ENCODE measurements at places on chromosomes 4 and X. TPM values are rescaled to one million over a fixed set of nuclear protein-coding genes. Genes with fewer than 3 reads are reported as not detected.

The LRCH2 gene
- 3.9 TPM for total RNA-seq

The PRDM8 gene
- 4.1 TPM for total RNA-seq

The PCSK1N gene
- total RNA-seq: 21.3 TPM

The FAM133A gene
- not detected for total RNA-seq

The KDR gene
- total RNA-seq: 24.0 TPM

The CCSER1 gene
- 5.4 TPM for total RNA-seq

The MND1 gene
- 1.7 TPM for total RNA-seq

The ZNF157 gene
- total RNA-seq: 0.29 TPM

The MAGEB1 gene
- not detected for total RNA-seq

The DLG3 gene
- total RNA-seq: 59.9 TPM

The CFAP47 gene
- 0.17 TPM for total RNA-seq
